ENCODE measurements at places on chromosomes 6 and 20.

GRCh38 chr20:21450572-21450971 lies 53.2 kb upstream of the NKX2-4 start:
- no peak for DNase-seq

DNA sequence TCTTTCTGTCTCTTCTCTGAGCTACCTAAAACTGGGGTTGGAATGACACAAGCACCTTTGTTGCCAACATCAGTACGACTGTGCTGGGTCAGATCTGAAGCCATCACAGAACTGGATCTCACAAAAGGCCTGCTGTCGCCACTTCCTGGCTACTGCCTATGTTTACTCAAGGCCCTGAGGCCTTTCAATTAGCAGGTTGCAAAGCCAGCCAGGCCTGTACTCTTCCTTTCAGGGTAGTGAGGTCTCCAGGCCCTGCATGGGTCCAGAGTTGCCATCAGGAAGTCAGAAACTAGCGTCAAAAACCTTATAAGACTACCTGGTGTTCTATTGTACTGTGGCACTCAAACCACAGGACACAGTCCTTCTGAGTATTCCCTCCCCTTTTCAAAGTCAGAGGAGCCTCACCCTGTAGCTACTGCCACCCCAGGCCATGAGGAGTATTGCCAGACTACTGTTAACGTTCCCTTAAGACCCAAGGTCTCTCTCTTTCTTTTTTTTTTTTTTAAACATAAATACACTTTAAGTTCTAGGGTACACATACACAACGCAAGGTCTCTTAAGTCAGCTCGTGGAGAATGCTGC lies 937.4 kb upstream of the GJE1 start:
- no peak for DNase-seq

GRCh38 chr20:36815454-36816091 lies 42.0 kb upstream of the DSN1 start:
- no peak for DNase-seq

- no peak for DNase-seq
Observed at GRCh38 chr20:49400904-49401303, 81.6 kb downstream of the KCNB1 start.

GRCh38 chr6:43924222-43924702 lies 154.3 kb downstream of the VEGFA start:
- DNase-seq, result no peak

- DNase-seq, result no peak
Observed at GRCh38 chr6:26152226-26153101, 65.2 kb downstream of the HFE start.

DNA sequence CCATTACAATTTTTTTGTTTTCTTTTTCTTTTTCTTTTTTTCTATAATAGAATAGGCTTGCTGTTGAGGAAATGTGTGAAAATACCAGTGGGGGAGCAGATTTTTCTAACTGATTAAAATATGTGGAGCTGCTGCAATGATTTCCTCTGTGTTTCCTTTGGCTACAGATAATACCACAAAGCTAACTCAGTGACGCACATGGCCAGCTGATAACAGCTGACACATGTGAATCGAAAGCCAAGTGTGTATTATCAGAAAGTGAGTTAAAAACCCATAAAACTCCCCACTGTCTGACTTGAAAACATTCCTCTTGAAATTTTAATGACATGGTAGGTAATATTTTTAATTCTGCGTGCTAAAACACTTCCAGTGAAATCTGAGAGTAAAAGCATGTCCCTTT lies 70.8 kb upstream of the AHI1 start:
- DNase-seq, result no peak
